ENCODE measurements at places on chromosomes 1 and 21.

DNA sequence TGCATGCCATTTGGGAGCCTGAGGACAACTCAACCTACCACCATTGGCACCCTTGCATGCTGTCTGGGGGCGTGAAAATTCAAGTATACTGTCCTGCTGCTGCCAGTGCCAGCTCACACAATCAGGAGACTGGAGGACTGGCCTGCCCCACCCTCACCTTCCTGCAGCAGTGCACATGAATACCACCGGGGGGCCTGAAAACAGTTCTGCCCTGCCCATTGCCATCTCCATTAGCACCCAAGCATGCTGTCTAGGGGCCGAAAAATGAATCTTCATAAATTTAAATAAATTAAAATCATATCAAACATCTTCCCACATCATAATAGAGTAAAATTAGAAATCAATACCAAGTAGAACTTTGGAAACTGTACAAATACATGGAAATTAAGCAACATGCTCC lies 322.1 kb upstream of the TMPRSS15 start:
- DNase-seq: no peak

GRCh38 chr1:99532276-99532580 lies 113.7 kb upstream of the PALMD start:
- DNase-seq: no peak

- DNase-seq: no peak
Observed at GRCh38 chr1:210373628-210373877, 44.9 kb downstream of the HHAT start.

GRCh38 chr1:178262120-178262500 lies 168.2 kb downstream of the RASAL2 start:
- no peak for DNase-seq

GRCh38 chr1:31238986-31239613 lies 587 bp downstream of the NKAIN1 start:
- no peak for DNase-seq

DNA sequence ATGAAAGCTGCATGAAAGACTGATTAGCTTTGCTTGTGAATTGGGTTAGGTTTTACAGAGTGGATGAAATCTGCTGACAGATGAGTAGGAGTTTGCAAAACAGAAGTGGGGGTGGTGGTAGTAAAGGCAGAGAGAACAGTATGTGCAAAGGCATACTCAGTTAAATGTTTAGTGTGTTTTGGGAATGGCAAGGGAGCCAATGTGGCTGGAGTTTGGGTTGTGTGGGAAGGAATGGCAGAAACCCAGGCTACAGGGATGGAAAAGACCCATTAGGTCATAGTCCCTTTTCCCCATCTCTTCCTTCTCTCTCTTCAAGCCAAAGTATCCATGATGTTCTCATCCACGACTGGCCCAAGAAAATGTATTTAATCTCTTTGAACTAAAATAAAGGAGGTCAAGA lies 362.2 kb upstream of the LYPLAL1 start:
- no peak for DNase-seq

DNA sequence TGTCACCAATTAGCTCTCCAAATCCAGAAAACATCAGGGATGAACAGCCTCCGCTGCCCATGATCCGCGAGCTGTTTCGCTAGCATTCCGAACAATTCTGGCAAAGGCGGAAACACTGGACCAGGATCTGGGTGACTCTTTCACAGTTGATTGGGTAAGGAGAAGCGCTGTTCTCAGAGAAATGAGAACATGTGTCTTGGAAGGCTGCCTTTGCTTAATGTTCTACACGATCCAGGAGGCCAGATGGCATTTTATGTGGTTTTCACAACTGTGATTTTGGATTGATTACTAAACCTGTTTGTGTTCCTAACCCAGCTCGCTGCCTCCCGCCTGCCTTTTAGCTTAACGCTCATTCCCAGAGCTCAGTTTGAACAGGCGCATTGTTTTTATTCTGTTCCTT lies 144.0 kb downstream of the KIF26B start:
- DNase-seq: peak; percentile 92

DNA sequence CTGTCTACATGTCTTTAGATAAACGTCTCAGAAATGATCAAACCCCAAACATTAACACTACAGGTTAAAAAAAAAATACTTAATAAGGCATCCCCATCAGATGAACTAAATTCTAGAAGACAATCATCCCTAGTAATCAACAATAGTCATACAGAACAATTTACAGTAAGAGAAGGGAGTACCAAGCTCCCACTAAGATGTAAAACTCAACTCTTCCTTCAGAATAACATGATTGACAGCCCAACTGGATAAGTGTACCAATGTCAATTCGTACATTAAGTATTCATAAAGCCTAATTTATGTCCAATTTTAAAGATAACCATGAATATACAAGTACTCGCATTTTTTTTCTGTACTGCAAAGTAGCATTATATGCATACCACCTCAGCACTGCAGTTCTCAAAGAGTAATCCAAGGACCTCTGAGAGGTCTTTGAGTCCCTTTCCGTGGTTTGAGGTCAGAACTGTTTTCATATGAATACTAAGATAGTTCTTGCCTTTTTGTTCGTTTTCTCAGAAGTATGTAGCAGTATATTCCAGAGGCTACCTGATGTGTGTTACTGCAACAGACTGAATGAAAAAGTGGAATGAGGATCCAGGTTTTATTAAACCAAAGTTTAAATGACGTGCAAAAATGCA lies 6.6 kb downstream of the SCAF4 start:
- no peak for DNase-seq

GRCh38 chr1:9126511-9126910 lies 2.4 kb downstream of the GPR157 start:
- no peak for DNase-seq

DNA sequence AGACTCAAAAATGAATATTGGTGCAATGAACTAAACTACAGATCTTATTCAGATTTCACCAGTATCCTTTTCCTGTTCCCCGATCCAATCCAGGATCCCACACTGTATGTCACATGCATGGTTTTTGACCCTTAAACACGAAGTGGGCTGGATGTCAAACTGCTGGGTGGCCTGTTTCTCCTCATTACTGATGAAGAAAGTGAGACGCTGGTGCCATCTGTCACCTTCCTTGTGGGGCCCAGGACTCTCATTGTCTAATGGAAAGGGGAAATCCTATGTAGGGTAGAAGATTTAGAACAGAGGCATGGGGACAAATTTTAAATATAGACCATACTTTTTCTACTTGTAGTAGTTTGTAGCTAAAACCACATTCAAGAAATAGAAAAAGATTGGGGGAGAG lies 56.2 kb downstream of the DISC1 start:
- DNase-seq: no peak

- no peak for DNase-seq
Observed at GRCh38 chr1:234613128-234613875, 3.3 kb upstream of the IRF2BP2 start.

DNA sequence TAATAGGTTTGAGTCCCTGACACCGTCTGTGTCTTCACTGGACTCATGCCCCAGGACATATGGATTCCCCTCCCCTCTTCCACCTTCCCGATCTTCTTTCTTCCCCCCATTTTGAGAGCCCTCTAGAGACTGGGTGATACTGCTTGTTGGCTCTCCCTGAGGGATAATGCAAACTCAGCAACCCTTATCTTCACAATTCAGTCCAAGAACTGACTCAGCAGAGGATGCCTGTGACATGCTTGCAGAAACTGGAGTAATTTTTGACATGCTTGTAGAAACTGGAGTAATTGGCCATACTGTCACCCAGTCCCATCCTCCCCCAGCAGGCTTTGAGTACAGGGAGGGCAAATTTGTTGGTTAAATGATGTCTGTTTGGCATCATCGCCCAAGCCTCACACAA lies 127.6 kb upstream of the CTTNBP2NL start:
- no peak for DNase-seq

- DNase-seq: no peak
Observed at GRCh38 chr1:47558601-47559593, 121.1 kb downstream of the FOXD2 start.

DNA sequence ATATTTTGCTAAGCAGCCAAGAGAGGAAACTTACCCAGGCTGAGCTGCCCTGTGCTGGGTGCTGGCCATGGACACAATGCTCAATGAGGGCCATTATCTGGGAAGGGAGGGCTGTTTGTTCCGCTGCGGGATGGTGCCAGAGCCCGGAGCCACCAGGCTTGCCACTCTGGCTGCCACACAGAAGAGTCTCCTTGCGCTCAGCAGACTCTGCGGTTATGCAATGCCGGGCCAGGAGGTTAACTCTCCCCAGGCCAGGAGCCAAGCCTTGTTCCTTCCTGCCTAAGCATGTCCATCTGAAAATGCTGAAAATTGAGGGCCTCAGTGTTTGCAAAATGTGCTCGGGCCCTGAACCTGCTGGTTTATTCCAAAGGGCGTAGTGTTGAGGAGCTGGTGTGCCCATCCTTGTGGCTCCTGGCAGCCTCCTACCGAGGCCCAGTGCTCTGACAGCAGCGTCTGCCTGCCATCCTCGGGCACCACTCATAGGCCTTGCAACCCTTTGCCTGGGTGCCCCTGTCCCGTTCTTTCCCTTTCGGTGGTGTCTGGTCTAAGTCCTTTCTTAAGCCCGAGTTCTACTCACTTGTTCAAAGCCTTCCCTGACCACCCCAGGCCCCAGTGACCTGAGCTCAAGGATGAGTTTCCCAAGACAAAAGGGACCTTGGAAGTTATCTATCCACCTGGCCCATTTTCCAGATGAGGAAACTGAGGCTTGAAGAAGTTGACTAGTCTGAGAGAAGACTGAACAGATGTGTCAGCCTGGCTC lies 133.8 kb upstream of the EDN2 start:
- no peak for DNase-seq

- DNase-seq: no peak
Observed at GRCh38 chr1:152514715-152515433, 592 bp downstream of the CRCT1 start.

GRCh38 chr21:33112151-33112550 lies 42.2 kb downstream of the OLIG1 start:
- DNase-seq: no peak

- no peak for DNase-seq
Observed at GRCh38 chr1:28813931-28814465, 2.0 kb downstream of the OPRD1 start.

GRCh38 chr1:224859651-224860050 lies 69.8 kb upstream of the DNAH14 start:
- no peak for DNase-seq

- no peak for DNase-seq
Observed at GRCh38 chr1:107526524-107527198, 385.8 kb downstream of the NTNG1 start.

GRCh38 chr1:172356620-172357019 lies 63.9 kb upstream of the C1orf105 start:
- no peak for DNase-seq

GRCh38 chr1:234554698-234555311 lies 55.2 kb downstream of the IRF2BP2 start:
- no peak for DNase-seq

GRCh38 chr1:74586253-74586897 lies 74.0 kb upstream of the LRRC53 start:
- DNase-seq: no peak

- DNase-seq: peak; percentile 58
Observed at GRCh38 chr1:198465201-198466144, 75.0 kb downstream of the ATP6V1G3 start.

GRCh38 chr1:165402517-165403111 lies 42.3 kb downstream of the RXRG start:
- DNase-seq: no peak

- DNase-seq: peak; percentile 100
Observed at GRCh38 chr1:39799770-39800470, 11.3 kb upstream of the BMP8B start.

- DNase-seq: no peak
Observed at GRCh38 chr1:20165522-20165951, 20.4 kb upstream of the UBXN10 start.

GRCh38 chr1:41370756-41371420 lies 9.7 kb downstream of the FOXO6 start:
- DNase-seq: no peak

DNA sequence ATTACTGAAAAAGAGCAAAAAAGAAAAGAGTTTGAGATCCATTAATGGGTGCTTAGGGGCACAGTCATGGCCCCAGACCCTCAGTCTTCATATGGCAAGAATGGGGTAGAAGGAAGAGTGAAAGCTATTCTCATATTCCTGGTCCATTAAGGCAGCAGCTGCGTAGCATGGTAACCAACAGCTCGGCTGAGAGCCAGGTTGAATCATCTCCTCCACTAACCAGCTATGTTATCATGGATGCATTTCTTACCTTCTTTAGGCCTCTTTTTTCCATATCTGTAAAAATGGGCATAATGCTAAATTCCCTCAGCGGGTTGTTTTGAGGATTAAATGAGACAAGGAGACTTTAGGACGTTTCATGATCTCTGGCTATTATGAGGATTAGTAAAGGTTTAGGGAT lies 15.0 kb upstream of the SARS1 start:
- no peak for DNase-seq

DNA sequence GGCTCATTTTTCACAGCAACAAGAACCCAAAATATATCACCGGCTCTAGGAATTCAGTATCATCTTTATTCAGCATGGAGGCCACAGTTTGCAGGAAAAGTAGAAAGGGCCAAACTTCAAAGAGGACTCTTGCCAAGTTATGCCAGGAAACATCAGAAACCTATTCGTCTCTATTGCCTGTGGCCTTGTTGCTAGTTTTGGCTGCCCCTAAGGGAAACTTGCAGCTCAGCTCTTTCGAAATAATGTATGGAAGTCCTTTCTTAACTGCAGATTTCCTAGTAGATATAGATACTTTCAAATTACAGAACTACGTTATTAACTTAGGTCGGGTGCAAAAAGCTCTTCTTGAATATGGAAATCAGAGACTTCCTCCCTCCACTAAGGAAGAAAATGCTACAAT lies 4.2 kb upstream of the NENF start:
- DNase-seq: no peak

DNA sequence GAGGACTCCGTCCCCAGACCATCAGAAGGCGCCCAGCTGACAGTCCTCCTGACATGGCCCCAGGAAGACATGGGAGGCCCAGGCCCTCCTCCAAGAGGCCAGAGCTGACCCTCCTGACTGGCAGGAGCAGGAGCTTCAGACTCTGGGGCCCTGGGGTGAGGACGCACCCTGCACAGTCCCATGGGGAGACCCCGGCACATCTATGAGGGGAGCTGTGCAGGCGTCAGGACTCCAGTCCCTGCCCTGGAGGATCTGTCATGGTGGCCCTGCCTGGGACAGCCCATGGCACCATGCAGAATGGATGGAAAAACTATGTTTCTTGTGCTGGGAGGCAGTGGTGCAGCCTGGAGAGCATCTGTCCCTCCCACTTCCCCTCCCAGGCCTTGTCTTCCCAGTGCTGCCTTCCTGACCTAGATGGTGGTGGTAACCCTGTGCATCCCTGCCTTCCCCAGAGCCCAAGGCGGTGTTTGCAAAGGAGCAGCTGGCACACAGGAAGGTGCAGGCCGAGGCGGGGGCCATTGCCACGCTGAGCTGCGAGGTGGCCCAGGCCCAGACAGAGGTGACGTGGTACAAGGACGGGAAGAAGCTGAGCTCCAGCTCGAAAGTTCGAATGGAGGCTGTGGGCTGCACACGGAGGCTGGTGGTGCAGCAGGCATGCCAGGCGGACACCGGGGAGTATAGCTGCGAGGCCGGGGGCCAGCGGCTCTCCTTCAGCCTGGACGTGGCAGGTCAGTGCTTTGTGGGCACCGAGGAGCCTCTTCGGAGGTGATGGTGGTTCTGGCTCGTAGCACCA lies 41.9 kb downstream of the OBSCN start:
- DNase-seq: no peak

GRCh38 chr1:171075041-171075440 lies 15.7 kb upstream of the FMO3 start:
- DNase-seq: no peak
